ENCODE measurements at places on chromosomes 1 and 21.

GRCh38 chr1:202923533-202923932 is 3.5 kb downstream of the KLHL12 start:
- DNase-seq = no peak

GRCh38 chr21:41426676-41427404 is 801 bp downstream of the MX1 start:
- no peak for DNase-seq

DNA sequence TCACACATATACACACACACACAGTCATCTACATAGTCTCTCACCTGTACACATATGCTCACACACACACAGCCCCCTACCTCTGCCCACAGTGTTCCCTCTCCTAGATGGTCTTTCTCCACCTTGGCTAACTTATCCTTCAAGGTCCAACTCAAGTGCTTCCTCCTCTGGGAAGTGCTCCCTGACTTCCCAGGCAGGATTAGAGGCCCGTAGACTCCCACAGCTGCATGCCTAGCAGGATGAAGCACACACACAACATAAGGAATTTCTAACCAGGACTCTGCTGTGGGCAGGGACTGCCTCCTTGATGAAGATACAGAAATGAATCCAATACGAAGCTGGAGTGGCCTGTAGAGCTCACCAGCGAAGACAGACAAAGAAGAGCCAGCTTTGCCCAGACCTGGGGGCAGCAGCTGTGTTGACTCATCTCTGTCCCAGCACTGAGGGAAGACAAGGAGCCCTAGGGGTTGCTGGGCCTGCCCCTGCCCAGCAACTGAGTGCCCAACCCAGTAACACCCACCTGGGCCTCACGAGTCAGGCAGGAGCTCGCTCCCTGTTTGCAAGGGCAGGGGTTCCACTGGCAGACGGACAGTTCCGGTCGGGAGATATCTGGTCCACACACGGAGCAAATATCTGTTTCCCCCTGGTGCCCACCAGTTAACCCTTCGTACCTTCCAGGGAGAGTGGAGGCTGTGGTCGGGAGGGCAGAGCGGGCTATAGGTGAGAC is 100.8 kb downstream of the DMRTB1 start:
- no peak for DNase-seq

- no peak for DNase-seq
Measured at GRCh38 chr21:46052703-46053651, 44.9 kb upstream of the COL6A2 start.

GRCh38 chr1:54408147-54409066 is 2.2 kb upstream of the SSBP3 start:
- DNase-seq = peak; percentile 39

DNA sequence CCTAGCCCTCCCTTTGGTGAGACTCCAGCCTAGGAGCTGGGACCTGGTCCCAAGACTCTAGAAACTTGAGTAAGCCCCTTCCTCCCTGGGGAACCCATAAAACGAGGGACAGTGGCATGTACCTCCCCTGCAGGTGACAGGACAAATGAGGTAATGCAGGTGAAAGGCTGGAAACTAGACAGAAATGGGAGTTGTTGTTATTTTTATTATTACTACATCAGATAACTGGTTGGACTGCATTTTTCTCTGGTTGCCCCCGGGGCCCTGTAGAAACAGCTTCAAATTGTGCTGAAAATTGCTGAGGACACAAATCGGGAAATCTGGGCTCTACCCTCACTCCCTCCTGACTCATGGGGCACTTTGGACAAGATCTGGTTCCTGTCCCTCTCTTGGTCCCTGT is 132.3 kb upstream of the WNT4 start:
- DNase-seq = no peak

DNA sequence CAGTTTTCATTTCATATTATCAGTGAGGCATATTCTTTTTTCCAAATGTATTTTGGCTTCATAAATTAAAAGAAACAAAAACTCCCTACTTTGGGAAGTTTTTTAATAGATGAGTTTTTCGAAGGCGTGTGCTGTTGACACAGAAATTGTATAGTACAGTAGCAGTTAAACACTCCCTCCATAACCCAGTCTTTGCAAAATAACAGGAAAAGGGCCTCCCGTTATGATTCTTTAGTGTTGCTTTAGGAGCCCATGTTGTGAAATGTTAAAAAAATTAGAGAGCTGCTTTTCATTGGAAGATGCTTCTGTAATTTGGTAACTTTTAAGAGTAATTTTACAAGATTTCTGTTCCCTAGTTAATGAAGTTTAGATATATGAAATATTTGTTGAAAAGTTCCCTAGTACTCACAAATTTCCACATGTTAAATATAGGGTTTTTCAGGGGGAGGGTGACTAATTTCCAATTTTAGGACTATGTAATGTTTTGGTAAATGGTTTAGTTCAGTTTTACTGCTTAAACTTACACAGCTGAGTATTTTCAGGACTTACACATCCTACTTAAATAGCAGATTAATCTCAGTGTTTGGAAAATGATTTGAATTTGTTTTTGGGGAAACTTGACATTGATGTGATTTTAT is 2.0 kb downstream of the CAMSAP2 start:
- no peak for DNase-seq

DNA sequence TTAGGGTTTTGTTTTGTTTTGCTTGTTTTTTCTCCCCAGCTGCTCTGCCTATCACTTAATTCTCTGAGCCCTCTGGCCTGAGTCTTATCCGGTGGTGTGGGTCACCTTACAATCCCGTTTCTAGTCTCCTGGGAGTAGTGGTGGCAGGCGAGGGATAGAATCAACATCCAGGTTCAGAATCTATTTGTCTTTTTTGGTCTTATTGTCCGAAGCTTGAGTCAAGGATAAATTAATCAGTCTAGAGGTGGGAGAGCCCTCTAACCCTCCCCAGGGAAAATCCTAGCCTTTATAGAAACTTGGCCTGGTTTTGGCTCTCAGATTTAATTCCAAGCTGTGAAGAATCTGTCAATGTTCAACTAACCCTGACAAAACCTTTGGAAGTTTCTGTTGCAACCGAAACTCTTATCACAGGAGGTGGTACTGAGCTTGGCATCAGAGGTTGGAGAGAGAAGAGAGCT is 246.3 kb downstream of the FGGY start:
- DNase-seq = no peak

DNA sequence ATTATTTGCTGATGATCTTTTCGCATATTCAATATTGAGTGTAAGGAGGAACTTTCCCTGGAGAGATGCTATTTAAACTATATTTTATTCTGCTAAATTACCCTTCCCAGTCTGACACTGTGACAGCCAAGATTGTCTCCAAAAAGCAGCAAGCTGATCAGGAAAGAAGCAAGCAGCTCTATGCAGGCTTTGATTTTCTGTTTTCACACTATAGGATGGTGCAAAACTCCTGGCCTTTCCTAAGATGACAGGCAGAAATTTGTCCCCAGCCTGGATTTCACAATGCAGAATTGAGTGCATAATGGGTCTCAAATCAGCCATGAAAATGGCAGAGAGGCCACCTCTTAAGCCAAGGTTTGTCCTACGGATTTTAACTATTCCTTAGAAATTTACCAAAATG is 1.1 kb downstream of the SGIP1 start:
- DNase-seq = no peak

DNA sequence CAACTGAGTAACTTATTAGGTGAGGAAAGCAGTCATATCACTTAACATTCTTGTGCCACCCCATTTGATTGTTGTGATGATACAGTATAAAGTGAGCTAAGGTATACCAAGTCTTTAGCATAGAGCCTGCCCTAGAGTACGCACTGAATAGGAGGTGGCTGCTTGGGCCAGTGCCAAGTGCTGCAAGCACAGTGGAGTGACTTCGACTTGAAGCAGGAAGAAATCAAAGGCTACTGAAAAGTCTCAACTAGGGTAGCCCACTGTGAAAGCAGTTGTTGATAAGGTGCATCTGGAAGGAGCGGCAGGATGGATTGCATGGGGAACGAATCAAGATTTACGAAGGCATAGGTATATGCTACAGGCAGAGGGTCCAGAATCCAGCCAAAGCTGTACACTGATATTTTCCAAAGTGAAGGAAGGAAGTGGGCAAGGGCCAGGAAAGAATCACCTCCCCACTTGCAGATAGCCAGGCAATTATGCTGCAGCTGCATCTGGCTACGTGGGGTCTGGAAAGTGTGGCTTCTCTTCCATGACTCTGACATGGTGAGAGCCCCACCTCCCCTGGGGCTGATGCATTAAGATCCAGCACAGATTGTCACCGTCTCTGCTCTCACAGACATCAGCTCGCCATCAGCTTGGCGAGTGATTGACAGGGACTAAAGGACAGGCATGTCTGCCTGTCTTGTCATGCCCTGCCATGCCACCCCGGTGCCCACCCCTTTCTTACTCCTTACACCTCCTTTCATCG is 287.0 kb upstream of the PLXNA2 start:
- no peak for DNase-seq

GRCh38 chr1:90781534-90781933 is 64.4 kb upstream of the BARHL2 start:
- DNase-seq = no peak

GRCh38 chr21:23131177-23131576 is 2133.0 kb downstream of the NCAM2 start:
- DNase-seq = no peak

DNA sequence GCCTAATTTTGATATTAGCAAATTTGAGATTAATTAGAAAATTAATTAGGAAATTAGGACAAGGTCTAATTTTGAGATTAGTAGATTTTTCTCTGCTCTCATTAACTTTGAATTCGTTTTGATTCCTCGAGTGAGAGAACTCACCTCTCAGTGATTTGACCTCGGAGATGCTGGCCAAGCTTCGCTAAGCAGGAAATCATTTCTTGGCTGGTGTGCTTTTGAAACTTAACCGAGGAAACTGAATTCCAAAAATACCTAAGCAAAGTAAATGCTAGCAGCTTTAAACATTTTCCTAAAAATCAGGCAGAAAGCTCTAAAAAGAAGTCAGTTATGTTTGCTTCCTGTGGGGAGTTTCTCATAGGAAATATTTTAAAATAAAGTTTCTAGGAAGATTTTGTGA is 34.9 kb downstream of the CDC14A start:
- no peak for DNase-seq

DNA sequence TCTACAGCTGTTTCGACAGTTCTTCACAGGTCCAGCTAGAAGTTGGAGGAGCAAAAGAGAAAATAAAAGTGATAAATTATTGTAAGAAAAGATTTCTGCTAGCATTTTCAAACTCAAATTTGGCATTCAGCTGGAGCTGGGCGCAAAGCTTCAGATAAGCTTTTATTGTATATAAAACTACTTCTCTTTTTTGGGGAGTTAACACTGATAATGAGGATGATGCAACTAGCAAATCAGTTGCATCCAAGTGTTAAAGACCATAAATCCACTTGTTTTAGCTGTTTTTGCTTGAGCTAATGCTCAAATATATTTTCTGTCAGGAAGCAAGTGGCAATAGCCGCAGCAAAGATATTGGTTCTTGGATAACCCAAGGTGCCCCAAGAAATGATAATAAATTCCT is 127.1 kb upstream of the PKN2 start:
- DNase-seq = no peak

GRCh38 chr21:45060675-45061311 is 13.6 kb upstream of the ADARB1 start:
- no peak for DNase-seq

GRCh38 chr1:53285969-53286760 is 41.7 kb downstream of the LRP8 start:
- no peak for DNase-seq

GRCh38 chr1:89780721-89781120 is 40.1 kb upstream of the LRRC8D start:
- DNase-seq = no peak

- DNase-seq = no peak
Measured at GRCh38 chr1:213250041-213250440, 199.0 kb downstream of the RPS6KC1 start.

DNA sequence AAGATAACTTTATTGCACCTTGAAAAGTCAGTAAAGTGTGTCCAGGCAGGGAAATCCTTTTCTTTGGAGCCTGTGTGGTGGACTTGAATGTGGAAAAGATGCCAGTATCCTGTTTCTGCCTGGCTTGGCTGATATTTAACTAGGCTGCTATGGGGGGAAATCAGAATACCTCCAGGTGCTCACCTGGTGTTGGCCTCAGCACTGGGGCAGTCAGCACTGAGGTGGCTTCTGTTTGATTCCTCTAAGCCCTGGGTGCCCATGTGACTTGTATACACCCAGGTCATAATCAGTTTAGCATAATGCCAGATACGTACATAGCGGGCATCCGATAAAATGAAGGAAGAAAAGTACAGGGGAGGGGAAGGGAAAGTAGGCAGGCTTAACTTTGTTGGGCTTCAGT is 7.2 kb downstream of the PHGDH start:
- DNase-seq = no peak

DNA sequence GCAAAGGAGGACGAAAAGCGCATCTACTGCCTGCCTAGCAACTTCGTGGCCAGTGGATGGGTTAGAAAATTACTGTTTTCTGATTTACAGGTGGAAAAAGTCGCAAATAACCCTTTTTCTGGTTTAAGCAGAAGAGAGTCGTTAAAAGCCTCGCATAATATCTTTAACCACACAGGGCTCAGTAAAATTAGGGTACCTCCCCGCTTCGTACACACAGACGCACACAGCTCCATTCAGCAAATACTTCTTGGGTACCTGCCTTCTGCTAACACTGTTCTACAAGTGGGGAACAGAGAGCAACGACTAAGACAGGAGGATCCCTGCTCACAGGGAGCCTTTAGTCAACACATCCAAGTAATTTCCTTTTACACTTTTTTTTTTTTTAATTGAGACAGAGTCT is 704 bp downstream of the ALG6 start:
- DNase-seq = no peak

- DNase-seq = no peak
Measured at GRCh38 chr1:188261849-188262248, 1433.1 kb downstream of the PLA2G4A start.

DNA sequence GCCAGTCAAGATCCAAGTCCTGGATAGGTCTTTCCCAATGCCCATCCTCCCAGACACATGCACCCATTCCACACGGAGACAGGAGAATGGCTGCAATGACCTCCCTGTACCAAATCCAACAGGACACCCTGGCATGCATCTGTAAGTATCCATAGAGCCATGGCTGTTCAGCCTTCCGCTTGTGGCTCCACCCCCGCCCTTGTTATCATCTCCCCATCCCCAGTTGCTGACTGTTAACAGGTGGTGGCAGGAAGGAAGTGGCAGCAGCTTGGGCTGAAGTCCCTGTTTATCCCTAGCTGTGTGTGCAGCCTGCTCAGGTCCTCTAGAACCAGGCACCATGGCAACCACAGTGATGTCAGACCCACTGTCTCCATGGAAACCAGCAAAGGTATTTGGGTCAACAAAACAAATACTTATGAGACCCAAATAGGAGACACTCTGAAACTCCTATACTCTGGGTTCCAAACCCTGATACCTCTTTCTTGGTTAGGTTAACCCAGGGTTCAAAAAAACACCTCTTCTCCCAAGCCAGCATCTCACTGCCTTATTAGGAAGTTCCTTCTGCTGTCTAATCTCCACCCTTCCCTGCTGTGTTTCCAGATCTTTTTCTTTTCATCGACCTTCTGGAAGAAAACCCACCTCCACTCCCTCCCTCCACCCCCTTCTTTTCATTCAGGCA is 721 bp downstream of the PBXIP1 start:
- DNase-seq = no peak

Measured in NT2/D1 (cell line).